Stimulated activated CD8-positive, alpha-beta memory T cell treated with anti-CD3 and anti-CD28 coated beads, Interleukin-7, amount 100 ng/mL, for 4 hours (primary cell): ENCODE measurements at places on chromosomes 7 and 10.

- no peak for DNase-seq
These were observed 31.8 kb upstream of the WDR11 start for GRCh38 chr10:120819366-120819765.

- no peak for DNase-seq
These were observed 1207.0 kb downstream of the XPNPEP1 start for GRCh38 chr10:108716352-108716751.

DNA sequence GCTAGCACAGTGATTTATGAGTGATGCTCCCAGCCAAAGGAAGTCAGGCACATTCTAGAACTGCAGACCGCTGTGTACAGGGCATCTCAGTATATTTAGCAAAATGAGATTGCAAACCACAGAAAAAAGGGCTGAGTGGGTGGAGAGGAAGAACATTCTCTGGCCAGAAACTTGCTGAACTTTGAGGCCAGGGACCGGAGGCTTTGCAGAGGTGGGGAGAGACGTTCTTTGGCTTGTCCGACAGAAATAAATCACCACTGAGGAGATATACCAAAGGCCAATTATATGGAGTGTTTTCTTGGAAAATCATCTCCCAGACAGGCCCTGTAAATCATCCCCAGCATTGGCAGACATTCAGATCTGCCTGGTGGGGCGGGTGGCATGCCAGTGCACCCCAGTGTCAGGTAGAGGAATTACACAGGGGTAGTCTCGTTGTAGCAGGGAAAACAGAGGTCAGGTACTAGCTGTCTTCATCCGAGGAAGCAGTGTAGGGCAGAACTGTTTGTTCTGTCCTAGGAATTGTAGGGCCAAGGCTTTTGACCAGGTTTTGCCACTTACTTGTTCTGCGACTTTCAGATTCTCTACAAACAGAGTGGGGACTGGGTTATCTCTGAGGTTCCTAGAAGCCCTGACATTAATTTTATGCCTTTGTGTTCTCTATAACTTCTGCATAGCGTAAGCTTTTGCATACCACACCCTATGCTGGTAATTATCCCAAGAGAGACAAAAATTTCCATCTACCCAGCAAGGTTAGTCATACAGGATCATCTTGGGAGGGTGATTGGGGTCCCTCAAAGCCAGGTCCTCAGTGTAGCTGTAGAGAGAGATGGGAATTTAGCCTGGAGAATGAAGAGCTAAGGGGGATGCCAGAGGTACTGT lies 655.6 kb downstream of the LRMDA start:
- no peak for DNase-seq

GRCh38 chr7:53113424-53113823 lies 78.0 kb downstream of the POM121L12 start:
- DNase-seq = no peak

DNA sequence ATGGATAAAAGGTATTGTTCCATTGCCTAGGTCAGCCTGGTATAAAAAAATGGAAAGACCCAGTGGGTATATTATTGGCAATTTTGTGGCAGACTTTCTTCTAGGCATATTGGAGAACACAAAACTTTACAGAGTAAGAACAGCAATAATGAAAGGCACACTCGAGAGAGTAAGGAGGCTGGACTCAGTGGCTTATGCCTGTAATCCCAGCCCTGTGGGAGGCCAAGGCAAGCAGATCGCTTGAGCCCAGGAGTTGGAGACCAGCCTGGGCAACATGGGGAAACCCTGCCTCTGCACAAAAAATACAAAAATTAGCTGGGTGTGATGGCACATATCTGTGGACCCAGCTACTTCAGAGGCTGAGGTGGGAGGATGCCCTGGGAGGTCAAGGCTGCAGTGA lies 158.2 kb downstream of the FAM107B start:
- DNase-seq = no peak

- DNase-seq = no peak
These were observed 50.6 kb upstream of the SMNDC1 start for GRCh38 chr10:110355141-110355831.

DNA sequence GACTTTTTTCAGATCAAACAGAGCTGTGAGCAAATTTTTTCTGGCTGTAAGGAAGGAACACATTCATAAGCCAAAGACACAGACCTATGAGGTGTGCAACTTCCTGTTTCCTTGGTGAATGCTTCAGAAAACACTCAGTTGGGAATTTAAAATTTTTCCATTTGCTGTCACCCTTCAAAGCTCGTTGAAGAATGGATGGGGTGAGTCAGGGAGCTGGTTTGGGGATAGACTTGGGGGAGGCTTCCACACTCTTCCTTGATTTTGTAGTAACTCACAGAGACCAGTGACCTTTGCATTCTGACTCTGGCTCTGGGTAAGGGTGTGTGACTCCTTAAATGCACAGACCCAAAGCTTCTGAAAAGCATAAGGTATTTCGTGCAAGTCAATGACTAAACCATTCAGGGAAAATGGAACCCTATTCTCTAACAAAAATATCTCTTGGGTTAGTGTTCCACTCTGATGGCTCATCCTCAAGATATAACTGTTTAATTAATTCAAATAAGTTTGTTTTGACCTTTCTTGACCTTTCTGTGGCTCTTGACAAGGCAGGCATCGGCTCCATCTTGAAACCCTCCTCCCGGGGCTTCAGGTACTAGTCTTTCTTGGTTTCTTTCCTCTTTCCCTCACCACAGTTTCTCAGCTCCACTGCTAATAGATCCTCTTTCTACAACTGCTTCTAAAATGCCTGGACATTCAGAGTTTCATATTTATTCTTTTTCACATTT lies 227.8 kb upstream of the INHBA start:
- no peak for DNase-seq

GRCh38 chr7:38318803-38319416 lies 45.5 kb upstream of the TARP start:
- DNase-seq = no peak

DNA sequence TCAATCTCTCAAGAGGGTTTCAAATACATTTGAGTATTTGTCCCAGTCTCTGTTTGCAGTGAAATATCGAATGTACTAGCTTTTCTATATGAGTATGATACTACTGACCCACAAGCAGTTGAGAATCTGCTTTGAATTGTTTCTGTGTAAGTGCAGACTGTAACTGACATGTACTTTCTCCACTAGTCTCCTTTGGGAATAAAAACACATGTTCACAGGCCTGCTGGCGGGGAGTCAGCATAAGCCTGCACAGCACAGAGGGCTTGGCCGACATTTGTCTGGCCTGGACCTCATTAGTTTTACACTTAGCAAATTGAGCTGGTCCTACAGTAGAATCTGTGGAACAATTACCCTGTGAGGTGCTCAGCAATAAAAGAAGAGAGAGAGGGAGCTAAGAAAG lies 72.6 kb downstream of the ITGB8 start:
- DNase-seq = no peak

GRCh38 chr10:60735244-60735643 lies 43.0 kb upstream of the CDK1 start:
- DNase-seq = no peak

DNA sequence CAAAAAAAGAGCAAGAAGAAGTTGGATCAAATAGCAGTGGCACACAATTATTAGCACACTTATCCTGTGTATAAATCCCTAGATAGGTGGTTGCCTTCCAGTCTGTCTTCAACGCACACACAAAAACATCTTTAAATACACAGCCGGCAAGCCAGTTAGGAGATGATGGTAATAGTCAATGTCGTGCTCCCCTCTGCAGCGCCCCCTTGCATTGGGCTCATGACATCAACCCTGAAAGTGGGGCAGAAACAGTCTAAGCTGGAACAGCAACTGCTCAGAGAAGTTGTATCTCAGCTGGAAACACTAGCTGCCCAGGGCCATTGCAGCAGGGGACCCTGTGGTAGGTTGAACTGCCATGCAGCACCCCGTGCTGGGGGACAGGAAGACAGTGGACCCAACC lies 179.5 kb upstream of the YAE1 start:
- DNase-seq = no peak

DNA sequence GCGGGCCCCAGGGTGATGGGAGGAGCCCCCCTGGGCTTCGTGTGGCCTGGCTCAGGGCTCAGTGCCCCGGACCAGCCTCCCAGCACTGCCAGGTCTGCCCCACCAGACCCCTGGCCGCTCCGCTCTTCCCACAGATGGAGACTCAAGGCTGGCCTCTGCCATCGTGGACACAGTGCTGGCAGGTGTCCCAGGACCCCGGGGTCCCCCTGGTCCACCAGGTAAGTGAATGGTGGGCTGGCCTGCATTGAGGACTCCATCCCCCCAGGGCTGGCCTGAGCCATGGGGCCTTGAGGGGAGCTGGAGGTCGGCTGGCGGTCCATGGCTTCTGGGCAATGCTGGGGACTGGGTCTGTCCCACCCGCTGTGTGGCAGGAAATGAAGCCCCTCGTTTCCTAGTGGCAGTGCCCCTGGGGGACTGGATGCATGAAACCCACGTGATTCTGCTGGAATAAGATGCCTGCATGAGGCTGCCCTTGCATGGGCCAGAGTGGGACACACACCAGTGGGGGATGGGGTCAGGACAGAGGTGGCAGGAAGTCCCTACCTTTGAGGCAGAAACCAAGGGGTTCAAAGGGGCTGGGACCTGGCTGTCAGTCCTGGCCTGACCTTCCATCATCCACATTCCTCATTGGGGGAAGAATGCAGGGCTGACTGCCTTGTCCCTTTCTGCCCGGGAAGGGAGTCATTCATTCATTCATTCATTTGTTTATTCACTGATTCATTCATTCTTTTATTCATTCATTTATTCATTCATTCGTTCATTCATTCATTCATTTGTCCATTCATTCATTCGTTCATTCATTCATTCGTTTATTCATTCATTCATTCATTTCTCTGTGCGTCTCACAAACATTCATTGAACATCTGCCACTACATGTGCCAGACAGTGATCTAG lies 81.8 kb downstream of the MYL10 start:
- DNase-seq = no peak

DNA sequence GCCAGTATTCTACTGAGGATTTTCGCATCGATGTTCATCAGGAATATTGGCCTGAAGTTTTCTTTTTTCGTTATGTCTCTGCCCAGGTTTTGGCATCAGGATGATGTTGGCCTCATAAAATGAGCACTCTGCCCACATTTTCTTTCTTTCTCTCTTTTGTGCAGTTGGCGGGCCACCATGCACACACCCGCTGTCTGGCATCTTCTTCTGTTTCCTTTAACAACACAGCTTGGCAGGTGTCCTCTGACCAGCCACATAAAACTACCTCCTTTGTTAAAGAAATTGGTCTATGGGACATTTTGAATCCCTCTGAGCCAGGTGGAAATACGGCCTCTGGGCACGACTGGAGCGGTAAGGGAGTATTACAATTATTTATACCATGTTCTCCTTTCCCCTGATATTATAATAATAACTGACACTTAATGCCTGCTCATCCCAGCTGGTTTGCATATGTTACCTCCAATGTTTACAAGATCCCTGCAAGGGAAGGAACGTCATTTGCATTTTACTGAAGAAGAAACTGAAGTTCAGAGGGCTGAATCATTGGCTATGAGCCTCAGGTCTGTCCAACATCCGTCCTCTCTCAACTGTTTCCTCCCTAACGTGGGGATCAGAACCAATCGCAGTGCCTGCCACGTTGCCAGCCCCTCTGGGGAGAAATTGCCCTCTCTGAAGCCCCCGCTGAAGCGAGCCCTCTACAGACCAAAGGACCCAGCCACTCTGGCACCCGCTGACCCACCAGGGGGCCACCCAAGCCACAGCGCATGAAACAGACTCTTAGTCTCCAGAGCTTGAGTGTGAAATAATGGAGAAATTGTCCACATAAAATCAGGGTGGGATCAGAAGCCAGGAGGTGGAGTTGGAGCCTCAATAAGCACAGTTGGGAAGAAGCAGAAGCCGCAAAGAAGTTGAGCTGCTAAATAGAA lies 125.0 kb upstream of the FOXK1 start:
- DNase-seq = no peak

GRCh38 chr7:110841840-110842545 lies 248.9 kb upstream of the LRRN3 start:
- DNase-seq = no peak

DNA sequence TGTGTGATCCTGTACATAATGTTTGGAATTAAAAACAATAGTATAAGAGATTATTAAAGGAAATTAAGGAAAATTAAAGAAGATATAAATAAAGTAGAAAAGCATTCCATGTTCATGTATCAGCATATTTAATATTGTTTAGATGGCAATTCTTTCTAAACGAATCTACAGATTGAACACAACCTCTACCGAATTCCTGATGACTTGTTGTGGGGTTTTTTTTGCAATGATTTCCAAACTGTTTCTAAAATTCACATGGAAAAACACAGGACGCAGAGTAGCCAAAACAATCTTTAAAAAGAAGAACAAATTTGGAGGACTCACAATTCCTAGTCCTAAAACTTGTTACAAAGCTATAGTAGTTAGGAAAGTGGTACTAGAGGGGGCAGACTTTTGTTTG lies 573.4 kb upstream of the IGFBP3 start:
- no peak for DNase-seq

DNA sequence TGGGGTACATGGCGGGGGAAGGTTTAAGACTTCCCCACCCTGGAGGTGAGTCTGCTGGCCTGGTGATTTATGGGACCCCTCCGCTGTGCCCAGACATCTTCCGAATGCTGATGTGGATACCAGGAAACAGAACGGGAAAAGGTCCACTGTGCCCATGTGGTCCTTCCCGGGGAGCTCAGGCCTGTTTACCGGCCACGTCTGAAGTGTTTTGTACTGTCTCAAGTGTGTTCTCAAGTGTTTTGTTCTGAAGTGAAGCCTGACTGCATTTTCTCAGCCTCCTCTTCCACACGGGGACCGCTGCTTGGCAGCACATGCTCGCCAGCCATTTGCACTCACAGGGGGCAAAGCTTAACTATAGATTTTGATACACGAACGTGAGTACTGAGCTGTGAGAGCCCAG lies 127.2 kb downstream of the TEX36 start:
- no peak for DNase-seq

GRCh38 chr10:64368298-64368697 lies 847.1 kb downstream of the REEP3 start:
- DNase-seq = no peak

DNA sequence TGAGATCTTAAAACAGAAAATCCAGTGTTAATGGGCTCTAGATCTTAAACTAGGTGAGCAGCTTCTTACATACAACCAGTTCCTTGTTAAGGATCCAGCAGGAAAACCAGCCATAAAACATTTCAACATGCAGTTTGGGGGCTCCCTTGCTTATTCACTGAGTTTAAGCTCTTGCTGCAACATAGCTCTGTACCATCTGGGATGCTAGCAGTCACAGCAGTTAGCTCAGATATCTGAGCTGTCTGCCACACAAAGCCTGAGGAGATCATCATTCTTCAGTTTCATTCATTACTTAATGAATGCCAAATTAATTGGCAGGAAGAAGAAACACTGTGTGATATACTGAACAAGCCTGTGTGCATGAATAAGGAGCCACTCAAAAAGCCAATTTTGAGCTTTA lies 62.8 kb downstream of the PODXL start:
- no peak for DNase-seq

- no peak for DNase-seq
These were observed 101.3 kb upstream of the SKAP2 start for GRCh38 chr7:26965724-26966123.
